Stimulated activated CD8-positive, alpha-beta memory T cell treated with anti-CD3 and anti-CD28 coated beads, Interleukin-15, amount 100 ng/mL, for 4 hours (primary cell): ENCODE measurements at places on chromosomes 12 and 14.

GRCh38 chr14:105414456-105415371, 4.9 kb upstream of the MTA1 start:
- peak; percentile 31 for DNase-seq

GRCh38 chr12:32504591-32504990, 105.2 kb downstream of the FGD4 start:
- no peak for DNase-seq

DNA sequence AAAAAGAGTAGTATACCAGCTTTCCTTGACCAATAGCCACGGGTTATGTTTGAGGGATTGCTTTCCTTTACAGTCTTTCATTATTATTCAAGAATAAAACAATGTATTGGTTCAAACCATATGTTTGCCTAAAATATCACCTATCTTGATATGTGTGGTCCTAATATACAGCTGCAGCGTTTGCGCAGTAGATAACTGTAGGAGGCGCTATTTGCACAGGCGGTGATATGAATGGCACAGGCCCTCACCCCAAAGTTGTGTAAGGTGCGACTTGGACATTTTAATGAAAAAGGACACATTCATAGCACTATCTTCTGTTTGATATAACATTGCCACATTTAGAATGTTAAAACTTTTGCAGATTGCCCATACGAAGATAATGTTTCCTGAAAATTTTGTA, 298.4 kb downstream of the TRHDE start:
- no peak for DNase-seq

GRCh38 chr12:106090591-106091445, 47.9 kb downstream of the NUAK1 start:
- DNase-seq = no peak

DNA sequence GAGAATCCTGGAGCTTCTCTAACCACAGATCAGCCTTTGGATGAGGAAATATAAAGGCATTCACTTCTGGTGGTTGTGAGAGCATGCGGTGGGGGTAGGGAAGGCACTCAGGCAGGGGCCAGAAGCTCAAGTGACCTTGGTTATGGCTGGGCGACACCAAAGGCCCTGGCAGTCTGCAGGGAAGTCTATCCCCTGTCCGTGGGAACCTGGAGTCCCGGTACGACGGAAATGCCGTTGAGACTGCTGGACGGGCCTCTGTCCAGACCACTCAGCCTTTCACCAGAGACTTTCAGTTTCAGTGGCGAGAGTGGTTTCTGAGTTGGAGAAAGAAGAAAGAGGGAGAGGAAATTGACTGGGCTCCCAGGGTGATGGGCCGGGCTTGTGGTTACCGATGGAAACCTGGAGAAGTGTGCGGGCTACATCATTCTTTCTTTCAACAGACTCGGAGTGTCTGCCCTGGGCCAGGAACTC, 20.9 kb downstream of the ISCA2 start:
- no peak for DNase-seq

- no peak for DNase-seq
Measured at GRCh38 chr12:70244409-70244808, 1.2 kb downstream of the CNOT2 start.

DNA sequence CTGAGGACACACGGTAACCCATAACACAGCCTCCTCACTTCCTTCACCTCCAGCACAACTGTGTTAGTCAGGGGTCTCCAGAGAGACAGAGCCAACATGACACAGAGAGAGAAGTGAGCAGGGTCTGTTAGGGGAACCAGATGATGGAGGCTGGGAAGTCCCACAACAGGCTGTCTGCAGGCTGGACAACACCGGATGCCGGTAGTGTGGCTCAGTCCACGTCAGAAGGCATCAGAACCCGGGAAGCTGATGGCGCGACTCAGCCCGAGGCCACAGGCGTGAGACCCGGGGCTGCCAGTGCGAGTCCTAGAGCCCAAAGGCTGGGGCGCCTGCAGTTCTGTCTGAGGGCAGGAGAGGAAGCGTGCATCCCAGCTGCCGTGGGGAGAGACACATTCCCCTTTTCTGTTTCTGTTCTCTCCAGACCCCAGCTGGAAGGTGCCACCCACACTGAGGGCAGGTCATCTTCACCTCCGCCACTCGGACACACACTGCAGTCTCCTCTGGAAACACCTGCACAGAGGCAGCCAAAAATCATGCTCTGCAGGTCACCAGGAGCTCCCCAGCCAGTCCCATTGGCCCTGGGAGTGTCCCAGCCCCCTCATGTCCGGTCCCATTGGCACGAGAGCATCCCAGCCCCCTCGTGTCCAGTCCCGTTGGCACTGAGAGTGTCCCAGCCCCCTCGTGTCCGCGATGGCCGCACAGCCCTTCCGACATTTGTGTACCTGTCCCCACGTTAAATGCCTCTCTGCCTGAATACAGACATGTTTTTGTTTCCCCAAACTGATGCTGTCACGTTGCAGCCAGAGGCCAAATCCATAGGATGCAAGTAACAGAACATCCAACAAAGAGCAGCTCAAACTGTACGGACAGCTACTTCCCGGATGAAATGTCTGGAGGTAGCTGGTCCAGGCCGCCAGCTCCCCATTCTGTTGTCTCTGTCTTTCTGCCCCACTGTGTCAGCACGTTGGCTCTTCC, 7.9 kb upstream of the FBRSL1 start:
- no peak for DNase-seq

GRCh38 chr14:50943261-50943942, 881 bp downstream of the PYGL start:
- DNase-seq = no peak
